ENCODE measurements at places on chromosomes 1 and 21.

GRCh38 chr1:22969304-22969709 lies 3.4 kb downstream of the LACTBL1 start:
- H3K4me1 ChIP-seq = peaks cover 20% of the 10 kb centered on the region
- no peak overlapping the region for H3K4me3 ChIP-seq
- peaks cover 6% of the 10 kb centered on the region for H3K36me3 ChIP-seq

DNA sequence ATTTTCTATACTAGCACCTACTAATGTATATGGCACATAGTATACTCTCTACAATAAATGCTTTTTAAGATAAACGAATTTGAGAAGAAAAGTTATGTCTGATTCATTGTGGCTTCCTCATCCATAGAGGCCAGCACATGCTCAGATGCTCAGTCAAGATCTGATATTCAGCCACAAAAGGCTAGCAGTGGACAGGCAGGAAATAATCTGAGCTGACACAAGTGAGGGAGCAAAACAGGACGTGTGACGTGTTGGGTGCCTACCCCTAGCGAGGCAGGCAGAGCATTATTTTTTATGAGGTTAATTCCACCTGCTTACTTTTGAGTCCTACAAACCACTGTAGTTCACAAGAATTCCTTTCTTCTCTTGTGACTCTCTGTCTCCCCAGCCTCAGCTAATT lies 550.9 kb downstream of the SMYD3 start:
- H3K36me3 ChIP-seq = no peaks in the 10 kb centered on the region
- peaks cover 16% of the 10 kb centered on the region for H3K4me1 ChIP-seq
- no peak overlapping the region for H3K4me3 ChIP-seq

GRCh38 chr1:204400882-204401510 lies 10.6 kb downstream of the PPP1R15B start:
- no peak overlapping the region for H3K4me3 ChIP-seq
- H3K27me3 ChIP-seq = no peaks in the 10 kb centered on the region
- H3K4me1 ChIP-seq = peaks cover 12% of the 10 kb centered on the region
- peaks cover 13% of the 10 kb centered on the region for H3K36me3 ChIP-seq

DNA sequence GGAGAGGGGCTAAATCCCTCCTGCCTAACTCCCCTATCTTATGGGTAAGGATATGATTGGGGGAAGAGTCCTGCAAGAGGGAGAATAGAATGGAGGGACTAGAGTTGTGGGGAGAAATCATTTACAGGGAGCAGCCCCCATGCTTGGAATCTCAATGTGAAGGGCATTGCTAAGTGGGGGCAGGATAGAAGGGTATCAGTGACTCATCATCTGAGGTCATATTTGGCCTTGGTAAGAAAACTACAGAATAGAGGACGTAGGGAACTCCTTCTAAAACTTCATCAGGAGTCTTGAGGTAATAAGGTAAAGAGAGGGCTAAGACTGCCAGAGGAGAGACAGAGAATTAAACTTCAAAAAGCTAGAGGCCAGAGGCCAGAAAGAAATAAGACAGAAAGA lies 487 bp downstream of the HJV start:
- peaks cover 6% of the 10 kb centered on the region for H3K4me1 ChIP-seq
- no peak for DNase-seq
- no peak overlapping the region for H3K4me3 ChIP-seq
- peaks cover 84% of the 10 kb centered on the region for H3K27me3 ChIP-seq
- no peaks in the 10 kb centered on the region for H3K36me3 ChIP-seq

DNA sequence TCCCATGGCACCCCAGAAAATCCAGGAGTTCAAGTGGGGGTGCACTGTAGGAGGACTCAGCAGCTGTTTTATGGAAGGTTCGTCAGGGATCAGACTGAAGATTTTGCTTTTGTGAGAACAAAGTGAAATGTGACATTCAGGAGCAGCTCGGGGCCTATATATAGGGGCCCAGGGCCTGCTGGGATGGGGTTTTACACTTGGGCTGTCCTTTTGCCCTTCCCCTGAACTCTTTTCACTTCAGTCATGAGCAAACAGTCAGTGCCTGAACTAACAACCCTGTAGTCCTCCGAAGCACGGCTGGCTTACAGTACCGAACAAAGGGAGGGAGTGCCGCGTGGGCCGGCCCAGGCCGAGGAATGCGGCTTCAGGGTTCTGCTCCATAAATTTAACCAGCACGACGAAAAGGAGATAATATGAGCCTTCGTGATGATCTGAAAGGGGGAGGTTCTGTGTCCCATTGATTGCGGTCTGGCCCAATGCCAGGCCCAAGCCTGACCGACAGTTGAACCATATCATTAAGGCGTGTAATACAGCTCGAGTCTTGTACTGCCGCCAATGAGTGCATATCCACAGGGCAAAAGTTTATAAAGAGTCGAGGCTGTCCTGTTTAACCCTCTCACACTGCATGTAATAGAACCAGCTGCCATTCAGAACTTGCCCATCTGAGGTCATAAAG lies 139.9 kb downstream of the DHRS3 start:
- peaks cover 5% of the 10 kb centered on the region for H3K36me3 ChIP-seq
- H3K4me1 ChIP-seq = peaks cover 91% of the 10 kb centered on the region
- H3K27ac ChIP-seq = peak overlapping the region; percentile 98
- H3K4me3 ChIP-seq = no peak overlapping the region
- DNase-seq = peak; percentile 85

Data from mesothelial cell of epicardium (in vitro differentiated cells).